ENCODE measurements at places on chromosomes 2 and 18.

GRCh38 chr2:424306-425171 lies 136.6 kb upstream of the ALKAL2 start:
- no peak for DNase-seq

GRCh38 chr2:55089726-55090125 lies 39.5 kb upstream of the RTN4 start:
- DNase-seq: no peak

DNA sequence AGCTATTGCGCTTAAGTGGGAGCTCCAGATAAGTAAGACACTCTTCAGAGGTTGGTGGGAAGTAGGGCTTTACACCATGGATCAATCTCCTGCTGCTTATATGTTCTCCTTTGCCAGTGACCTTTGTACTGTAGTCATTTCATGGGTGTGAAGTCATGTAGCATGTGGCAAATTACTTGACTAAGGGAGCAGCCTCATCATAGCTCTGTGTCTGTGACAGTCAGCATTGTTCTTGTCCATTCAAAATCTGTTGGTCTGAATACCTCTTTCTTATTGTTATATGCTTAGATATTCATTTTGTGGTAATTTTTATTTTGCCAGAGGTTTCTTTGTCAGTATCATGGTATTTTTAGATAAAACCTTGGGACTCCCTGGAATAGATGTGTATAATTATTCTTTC lies 18.2 kb downstream of the SLC4A1AP start:
- DNase-seq: no peak

DNA sequence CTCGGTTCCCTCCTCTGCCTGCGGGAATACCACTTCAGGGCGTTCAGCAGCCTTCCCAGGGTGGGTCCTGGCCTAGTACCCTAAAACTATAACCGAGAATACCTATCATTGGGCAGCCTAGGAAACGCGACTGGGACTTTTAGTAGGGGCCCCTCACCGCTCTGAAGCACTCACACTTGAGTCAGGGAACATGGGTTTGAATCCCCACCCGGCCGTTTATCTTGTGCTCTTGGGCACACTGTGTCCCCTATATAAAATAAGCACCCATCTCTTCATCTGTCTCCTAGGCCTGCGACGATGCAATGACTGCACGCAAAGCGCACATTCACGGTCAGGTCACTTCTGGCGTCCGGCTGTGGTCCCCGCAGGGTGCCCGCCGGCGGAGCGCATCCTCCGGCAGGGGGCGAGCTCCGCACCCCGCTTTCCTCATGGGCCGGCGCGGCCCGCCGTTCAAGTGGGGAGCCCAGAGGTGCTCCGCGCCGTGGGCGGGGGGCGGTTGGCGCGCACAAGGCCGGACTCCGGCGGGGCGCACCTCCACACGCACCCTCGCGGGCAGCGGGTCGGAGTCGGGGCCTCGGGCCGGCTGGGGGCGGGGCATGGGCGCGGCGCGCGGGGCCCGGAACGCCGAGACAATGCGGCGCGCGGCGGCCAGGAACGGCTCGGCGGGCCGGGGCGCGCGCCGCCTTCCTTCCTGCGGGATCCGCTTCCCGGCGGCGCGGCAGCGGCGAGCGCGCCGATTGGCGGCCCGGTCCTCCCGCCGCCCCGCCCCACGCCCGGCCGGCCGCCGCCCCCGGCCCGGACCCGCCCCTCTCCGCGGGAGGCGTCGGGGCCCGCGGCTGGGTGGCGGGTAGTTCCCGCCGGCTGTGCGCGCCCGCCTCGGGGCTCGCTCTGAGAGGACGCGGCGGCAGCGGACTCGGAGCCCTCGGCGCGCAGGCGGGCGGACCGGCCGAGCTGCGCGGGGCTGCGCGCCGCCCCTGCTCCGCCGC lies at the start of gene ASAP2:
Gene ASAP2 (plus strand): TSS at position 850 of the 986 bp plus-strand sequence. CDS start 293 bp downstream, outside the sequence.
- DNase-seq: peak; percentile 6

All from activated CD8-positive, alpha-beta memory T cell treated with anti-CD3 and anti-CD28 coated beads for 1 hour (primary cell).